Neural progenitor cell (in vitro differentiated cells): ENCODE measurements at places on chromosomes 4 and X. TPM values are rescaled to one million over a fixed set of nuclear protein-coding genes. Genes with fewer than 3 reads are reported as not detected.

Gene GATA1
- not detected in 2 replicates for total RNA-seq

Gene PDCL2
- not detected in 2 replicates for total RNA-seq

Gene AWAT2
- total RNA-seq, result not detected in 2 replicates

Gene CD38
- total RNA-seq, result 0.19 and 0.64 TPM in 2 replicates

Gene PSAPL1
- 0.06 TPM in 1 of 2 replicates, not detected in the other for total RNA-seq

Gene CCKAR
- not detected in 2 replicates for total RNA-seq
